HepG2 (cell line): ENCODE measurements at places on chromosomes 2 and 18.

- DNase-seq: no peak
Observed at GRCh38 chr2:43276266-43276941, 50.0 kb upstream of the ZFP36L2 start.

GRCh38 chr18:13502585-13502984 is 223.8 kb downstream of the FAM210A start:
- DNase-seq: no peak

DNA sequence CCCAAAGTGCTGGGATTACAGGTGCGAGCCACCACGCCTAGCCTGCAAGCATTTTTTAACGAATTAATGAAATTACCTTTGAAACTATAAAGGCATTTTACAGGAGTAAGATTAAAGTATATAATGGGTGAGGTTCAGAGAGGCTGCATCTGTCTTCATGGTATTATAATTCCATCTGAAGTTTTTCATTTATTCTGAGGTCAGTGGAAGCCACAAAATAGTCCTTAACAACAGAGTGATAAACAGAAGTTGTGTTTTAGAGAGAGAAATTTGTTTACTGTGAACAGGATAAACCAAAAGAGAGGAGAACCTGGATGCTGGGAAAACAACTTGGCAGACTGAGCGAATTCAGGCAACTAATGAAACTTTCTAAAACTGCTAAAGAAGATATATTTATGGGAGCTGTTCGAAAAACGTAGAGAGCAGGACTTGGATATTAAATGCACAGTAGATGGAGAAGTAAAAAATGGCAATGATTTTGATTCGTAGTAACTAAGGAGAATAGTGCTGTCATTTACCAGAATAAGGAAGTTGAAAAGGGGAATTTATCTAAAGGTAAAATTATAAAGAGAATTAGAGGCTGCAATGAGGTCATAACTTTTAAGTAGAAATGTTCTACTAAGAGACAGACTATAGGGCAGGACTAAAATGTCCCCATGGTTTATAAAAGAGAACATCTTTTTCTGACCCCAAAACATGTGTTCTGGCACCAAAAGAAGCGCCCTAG is 37.9 kb upstream of the ITGA4 start:
- DNase-seq: no peak

DNA sequence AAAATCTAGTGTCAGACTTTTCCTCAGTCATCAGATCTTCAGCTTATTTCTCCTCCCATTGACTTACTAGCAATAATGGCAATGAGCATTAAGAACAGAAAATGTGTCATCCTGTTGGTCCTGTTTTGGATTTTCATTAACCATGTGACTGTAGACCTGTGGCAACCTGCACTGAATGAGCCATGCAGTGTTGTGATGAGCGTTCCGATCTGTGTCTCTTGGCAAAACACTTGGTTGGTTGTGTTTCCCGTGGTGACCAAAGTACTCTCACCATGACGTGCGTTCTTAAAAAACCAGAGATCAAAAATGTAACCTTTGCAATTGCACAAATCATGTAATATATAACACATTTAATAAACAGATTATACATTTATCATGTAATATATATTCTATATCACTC is 138.6 kb downstream of the MAP3K20 start:
- no peak for DNase-seq

GRCh38 chr18:46035696-46036680 is 36.1 kb downstream of the PSTPIP2 start:
- DNase-seq: no peak

DNA sequence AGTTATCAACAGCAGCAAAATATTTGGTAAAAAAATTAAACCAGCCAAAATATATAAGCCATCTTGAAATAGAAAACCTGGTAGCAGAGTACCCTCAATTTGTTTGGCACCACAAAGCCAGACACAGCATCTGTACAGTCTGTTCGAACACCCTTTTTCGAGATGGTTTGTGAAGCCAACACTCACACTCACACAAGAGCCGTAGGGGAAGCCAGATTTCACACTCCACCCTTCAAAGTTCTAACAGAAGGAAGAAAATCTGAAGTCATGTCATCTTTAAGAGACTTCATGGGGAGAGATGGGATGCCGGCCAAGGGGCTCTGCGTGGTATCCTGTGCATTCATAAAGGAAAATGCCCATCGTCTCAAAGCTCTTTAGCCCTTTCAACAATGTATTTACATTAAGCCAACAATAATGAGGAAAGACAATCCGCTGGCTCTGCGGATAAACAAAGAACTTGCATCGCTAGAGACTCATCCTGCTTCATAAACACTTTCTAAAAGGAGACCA is 451.5 kb upstream of the CHST9 start:
- DNase-seq: no peak

DNA sequence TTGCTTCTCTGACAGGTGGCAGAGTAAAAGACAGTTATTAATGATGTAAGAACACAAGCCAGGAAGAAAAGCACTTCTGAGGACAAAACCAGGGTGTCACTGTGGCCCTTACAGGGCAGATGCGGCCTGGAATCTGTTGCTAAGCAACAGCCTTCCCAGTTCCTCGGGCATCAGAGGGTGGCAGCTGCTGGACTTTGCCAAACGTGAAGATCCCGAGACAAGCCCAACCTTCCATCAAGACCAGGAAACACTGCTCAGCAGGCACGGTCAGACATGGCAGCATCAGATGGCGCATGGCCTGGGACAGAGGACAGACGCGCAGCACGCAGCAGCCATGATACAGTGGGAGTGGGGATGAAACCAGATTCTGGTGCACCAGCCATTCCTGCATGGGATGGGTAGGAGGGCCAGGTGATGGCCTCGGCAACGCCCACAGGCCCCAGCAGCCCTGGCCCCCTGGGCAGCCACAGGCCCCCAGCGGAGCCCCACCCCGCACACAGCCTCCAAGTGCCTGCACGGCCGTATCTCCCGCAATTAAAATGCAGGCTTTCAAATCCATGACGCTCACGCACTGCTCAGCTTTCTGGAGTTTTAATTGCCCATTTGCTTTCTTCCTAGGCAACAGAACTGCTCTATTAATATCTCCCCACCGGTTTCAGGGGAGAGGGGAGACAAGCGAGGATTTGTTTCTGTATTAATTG is 89.0 kb downstream of the EIPR1 start:
- no peak for DNase-seq

GRCh38 chr2:181421131-181421458 is 36.1 kb upstream of the ITGA4 start:
- DNase-seq: no peak

- DNase-seq: no peak
Observed at GRCh38 chr2:236588932-236589592, 19.4 kb downstream of the ACKR3 start.

DNA sequence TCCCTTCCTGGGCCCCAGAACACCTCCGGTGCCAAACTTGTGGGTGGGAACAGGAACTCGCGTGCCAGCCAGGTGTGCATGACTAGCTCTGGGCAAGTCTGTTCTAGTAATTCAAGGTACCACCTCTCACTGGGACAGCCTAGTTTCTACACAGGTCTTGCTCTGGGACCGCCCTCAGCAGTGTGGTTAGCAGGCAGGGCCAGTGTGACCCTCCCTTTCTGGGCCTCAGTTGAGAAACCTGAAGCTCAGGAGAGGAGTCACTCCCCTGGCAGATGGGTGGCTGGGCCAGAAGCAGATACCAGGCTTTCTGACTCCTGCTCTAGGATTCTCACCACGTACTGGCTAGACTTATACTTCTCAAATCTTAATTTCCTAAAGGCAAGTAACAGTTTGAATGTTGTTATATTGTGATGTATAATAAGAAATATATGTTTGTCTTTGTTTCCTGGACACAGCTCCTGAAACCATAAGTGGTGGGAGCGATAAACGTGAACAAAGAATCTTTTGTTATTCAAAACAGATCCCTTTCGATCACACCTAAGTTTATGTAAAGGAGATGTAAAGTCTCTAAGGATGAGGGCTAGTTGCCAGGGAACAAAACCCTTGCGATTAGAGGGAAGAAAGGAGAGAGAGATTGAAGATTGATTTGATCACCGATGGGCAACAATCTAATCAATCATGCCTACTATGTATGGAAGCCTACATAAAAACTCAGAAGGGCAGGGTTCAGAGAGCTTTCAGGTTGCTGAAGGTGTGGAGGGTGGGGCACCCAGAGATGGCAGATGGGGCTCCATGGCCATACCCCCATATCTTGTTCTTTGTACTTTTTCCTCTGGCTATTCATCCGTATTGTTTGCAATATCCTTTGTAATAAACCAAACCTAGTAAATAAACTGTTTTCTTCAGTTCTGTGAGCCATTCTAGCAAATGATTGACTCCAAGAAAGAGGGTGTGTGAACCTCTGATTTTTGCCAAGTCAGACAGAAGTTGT is 952 bp upstream of the UGT1A6 start:
- no peak for DNase-seq

DNA sequence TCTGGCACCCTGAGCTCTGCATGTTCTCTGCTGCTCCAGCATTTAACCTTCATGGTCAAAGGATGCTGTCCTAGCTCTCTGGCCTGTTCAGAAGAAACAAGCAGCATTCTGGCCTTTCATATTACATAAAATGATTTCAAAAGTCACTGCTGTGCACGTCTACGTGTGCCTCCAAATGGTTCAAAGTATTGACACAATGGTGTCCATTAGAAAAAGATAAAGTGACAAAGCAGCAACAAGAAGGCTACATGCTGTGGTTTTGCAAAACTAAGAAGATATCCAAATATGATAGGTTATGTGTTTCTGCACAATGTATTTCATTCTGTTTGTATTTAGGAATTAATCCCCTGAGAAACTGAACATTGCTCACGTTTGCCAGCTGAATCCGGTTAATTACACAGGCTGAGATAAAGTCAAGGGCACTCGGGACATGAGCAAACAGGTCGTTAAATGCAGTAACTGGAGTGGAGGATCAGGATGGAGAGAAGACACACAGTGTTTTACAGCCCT is 258.5 kb downstream of the DOK6 start:
- peak; percentile 73 for DNase-seq

- no peak for DNase-seq
Observed at GRCh38 chr18:49052891-49053644, 102.3 kb upstream of the SMAD7 start.

GRCh38 chr2:183070942-183071844 is 7.4 kb upstream of the DUSP19 start:
- peak; percentile 67 for DNase-seq

GRCh38 chr2:44367591-44367990 is 5.8 kb downstream of the CAMKMT start:
- DNase-seq: no peak

DNA sequence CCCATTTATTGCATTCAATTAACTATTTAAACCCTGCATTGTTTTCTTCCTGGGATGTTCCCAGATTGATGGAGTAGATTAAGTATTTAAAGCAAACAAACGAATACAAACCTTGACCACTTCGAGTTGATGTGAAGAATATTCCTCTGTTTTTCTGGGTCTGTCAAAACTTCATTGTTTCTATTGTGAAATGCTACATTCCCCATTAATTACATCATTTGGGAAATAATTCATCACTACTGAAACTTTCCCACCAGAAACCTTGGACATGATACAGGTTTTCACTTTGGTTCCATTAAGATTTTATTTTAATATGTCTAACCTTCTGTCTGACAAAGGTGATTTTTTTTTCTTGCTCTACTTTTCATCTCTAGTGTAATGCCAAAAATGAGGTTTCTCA is 365.1 kb upstream of the ETAA1 start:
- DNase-seq: no peak

DNA sequence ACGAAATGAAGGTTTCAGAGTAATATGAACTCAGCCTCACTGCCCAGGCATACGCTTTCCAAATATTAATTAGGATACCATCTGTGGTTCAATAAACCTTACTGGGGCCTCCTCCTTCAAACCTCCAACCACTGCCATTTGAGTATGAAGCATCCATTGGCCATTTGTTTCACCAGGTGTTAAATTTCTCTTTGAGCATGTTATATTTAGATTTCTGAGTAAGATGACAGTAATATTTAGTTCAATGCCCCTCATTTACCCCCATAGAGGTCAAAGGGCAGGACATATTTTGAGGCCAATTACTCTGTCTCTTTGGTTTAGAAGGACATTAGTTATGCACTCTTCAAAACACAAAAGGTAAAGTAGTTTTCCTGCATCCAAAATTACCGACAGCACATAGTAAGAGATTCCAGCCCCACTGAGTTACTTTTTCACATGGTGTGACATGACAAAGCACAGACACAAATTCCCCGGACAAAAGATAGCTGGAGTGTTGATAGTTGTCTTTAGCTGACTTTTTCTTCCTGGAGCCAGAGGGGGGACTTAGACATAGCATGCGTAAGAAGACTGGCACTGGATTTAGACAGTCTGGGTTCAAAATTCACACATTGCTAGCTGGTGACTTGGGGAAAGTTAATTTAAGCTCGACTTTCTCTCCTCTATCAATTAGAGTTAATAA is 33.1 kb upstream of the LNPK start:
- no peak for DNase-seq

DNA sequence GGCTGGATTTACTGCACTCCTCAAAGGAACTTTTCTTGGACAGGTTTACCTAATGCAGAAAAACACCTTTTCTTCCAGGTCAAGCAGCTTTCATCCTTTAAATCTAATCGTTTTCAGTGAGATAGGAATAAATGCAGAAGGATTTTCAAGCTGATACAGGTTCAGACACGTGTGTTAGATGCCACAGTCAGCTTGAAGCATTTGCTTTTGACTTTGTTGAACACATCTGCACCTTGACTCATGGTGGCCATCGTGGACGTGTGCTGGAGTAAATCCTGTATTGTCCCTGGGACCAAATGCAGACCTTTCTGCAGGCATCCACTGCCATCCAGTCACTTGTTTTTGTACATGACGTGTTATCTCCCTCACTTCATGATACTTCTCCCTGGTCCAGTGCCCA is 61.9 kb downstream of the KLHL29 start:
- no peak for DNase-seq

- no peak for DNase-seq
Observed at GRCh38 chr2:20670315-20671035, 3.5 kb downstream of the GDF7 start.

- DNase-seq: no peak
Observed at GRCh38 chr18:69216321-69216720, 184.4 kb upstream of the DOK6 start.

DNA sequence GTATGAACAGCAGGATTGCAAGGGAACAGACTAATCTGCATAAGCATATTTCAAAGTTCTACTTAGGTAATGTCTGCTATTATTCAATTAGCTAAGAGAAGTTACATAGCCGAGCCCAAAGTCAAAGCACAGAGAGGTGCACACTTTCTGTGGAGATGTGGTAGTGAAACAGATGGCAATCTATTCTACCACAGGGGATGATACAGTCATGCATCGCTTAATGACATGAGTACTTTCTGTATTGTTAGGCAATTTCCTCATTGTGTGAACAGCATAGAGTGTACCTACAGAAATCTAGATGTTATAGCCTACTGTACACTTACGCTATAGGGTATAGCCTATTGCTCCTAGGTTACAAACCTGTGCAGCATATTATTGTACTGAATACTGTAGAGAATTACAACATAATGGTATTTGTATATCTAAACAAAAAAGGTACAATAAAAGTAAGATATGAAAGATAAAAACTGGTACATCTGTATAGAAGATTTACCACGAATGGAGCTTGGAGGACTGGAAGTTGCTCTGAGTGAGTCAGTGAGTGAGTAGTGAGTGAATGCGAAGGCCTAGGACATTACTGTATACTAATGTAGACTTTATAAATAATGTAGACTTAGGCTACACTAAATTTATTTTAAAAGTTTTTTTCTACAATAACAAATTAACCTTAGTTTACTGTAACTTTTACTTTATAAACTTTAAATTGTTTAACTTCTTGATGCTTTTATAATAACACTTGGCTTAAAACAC is 197.6 kb downstream of the MBD5 start:
- DNase-seq: no peak

- no peak for DNase-seq
Observed at GRCh38 chr2:127134833-127135830, 28.2 kb upstream of the BIN1 start.
